ENCODE measurements at places on chromosomes 7 and 10. TPM values are rescaled to one million over a fixed set of nuclear protein-coding genes. Genes with fewer than 3 reads are reported as not detected.
A peak's percentile ranks its signal among the peaks of the same experiment; 100 is the strongest.

The SEMA3A gene
- total RNA-seq, result not detected

DNA sequence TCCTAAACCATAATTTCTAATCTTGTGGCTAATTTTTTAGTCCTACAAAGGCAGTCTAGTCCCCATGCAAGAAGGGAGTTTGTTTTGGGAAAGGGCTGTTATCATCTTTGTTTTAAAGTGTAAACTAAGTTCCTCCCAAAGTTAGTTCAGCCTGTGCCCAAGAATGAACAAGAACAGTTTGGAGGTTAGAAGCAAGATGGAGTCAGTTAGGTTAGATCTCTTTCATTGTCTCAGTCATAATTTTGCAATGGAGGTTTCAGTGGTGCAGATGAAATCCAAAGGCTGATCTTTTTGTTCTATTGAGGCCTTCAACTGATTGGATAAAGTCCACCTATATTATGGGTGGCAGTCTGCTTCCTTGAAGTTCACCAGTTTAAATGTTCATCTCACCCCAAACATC lies 68.1 kb downstream of the LRGUK start:
- no peaks in the 10 kb centered on the region for H3K27me3 ChIP-seq
- H3K4me1 ChIP-seq, result no peaks in the 10 kb centered on the region
- no peak overlapping the region for H3K4me3 ChIP-seq
- no peak overlapping the region for H3K27ac ChIP-seq
- no peak for DNase-seq

The CFTR gene
- not detected for total RNA-seq

The SRRT gene
- 103 TPM for total RNA-seq

The PLEKHS1 gene
- not detected for total RNA-seq

DNA sequence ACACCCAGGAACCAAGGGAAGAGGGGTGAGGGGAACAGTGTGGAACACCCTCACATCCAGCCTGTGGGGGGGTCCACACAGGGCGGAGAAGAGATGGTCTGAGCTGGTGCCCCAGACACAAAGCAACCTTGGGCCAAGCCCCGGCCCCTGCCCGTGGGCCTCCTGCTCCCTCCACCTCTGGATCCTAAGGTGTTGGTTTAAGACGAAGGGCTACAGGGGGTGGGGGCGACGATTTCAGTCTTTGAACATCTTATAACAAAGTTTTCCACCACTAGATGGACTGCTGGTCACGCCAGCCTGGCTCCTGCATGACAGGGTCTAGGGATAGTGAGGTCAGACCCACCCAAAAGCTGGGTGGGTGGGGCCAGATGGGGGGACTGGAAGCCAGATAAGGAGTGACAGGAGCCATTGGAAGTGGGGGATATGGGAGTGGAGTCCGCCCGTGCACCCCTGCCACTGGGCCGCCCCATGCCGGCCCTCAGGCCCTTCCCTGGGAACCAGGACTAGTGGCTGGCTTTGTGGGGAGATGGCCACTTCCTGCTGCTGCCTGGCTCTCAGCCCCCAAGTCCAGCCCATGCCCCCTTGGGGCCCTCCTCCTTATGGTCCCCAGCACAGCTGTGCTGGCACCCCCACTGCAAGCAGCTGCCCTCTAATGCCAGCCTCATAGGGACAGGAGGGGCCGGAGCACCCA lies 98.4 kb downstream of the RGS10 start:
- DNase-seq, result no peak
- no peaks in the 10 kb centered on the region for H3K36me3 ChIP-seq
- H3K27me3 ChIP-seq, result no peaks in the 10 kb centered on the region
- no peak overlapping the region for H3K27ac ChIP-seq
- H3K4me3 ChIP-seq, result no peak overlapping the region
- H3K4me1 ChIP-seq, result peaks cover 30% of the 10 kb centered on the region

- H3K4me1 ChIP-seq, result peaks cover 9% of the 10 kb centered on the region
- H3K36me3 ChIP-seq, result no peaks in the 10 kb centered on the region
- H3K27ac ChIP-seq, result no peak overlapping the region
- H3K27me3 ChIP-seq, result no peaks in the 10 kb centered on the region
Measured at GRCh38 chr10:66927251-66927935, 1.6 kb downstream of the LRRTM3 start.

- H3K4me3 ChIP-seq, result peak overlapping the region; percentile 61
- peak overlapping the region; percentile 92 for H3K27ac ChIP-seq
- no peak for DNase-seq
- H3K36me3 ChIP-seq, result peaks cover 19% of the 10 kb centered on the region
Measured at GRCh38 chr7:20193242-20193777, 23.9 kb downstream of the MACC1 start.

Measured in Karpas-422 (cell line).